Activated naive CD4-positive, alpha-beta T cell (primary cell): ENCODE measurements at places on chromosomes 12 and 14.

GRCh38 chr14:104095426-104096310 lies 10.2 kb downstream of the ASPG start:
- DNase-seq = no peak

- peak; percentile 9 for DNase-seq
Observed at GRCh38 chr12:2944401-2945047, 14.7 kb upstream of the TEAD4 start.

DNA sequence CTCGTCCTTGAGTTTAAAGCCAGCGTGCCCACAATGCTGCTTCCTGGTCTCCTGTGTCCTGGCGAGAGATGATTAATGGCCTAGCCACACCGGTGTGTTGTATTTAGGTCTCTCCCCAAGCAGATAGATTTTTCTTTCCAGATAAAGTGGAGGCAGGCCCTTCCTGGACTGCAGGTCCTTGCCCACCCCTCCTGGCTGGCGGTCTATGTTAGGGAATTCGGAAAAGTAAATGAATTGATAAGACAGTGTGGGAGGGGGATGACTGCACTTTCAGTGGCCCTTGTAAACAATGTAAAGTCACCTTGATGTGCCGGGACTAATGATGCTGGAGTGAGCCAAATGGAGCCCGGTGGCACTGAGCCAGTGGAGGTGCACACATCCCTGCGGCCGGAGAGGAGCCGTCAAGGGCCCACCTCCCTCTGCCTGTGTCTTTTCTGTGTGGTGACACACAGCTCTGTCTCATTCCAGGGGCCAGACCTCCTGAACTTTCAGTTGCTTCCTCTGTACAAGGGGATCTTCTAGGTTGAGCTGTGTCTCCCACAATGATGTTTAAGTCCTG lies 70.6 kb upstream of the ESRRB start:
- no peak for DNase-seq

- no peak for DNase-seq
Observed at GRCh38 chr12:79978692-79979091, 43.8 kb upstream of the PPP1R12A start.

DNA sequence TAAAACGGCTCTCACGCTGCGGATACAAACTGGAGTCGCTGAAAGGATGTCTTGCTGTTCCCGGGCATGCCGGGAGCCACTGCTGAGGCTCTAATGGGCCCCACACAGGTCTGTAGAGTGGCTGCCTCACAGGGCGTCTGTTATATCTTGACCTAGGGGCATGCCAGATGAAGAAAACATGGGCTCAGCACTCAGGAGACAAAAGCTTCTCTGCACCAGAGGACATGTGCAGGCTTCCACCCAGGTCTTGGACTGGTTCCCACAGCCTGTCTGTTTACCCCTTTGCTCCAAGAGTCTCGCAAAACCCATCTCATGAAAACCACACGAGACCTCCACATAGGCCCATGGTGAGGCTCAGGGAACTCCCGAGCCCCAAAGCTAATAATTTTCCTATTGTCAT lies 134.2 kb downstream of the RPS29 start:
- DNase-seq = no peak

DNA sequence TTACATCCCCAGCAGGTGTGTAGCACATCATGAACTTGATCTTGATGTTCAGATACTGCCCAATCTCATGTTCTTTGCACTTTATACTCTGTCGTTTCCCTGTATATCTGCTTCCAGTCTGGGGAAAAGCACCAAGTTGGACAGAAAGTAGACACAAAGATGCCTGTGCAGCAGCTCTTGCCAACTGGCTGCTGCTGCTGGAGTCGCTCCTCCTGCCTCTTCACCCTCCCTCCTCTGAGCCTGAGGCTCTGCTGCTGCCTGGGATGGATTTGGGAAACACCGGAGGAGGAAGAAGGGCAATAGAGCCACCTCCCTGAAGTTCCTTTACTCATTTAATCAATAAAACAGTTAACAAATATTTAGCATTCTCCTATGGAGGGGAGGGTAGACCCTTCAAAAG lies 32.4 kb downstream of the ADCK1 start:
- DNase-seq = no peak

GRCh38 chr14:85852906-85853305 lies 323.0 kb downstream of the FLRT2 start:
- DNase-seq = no peak

DNA sequence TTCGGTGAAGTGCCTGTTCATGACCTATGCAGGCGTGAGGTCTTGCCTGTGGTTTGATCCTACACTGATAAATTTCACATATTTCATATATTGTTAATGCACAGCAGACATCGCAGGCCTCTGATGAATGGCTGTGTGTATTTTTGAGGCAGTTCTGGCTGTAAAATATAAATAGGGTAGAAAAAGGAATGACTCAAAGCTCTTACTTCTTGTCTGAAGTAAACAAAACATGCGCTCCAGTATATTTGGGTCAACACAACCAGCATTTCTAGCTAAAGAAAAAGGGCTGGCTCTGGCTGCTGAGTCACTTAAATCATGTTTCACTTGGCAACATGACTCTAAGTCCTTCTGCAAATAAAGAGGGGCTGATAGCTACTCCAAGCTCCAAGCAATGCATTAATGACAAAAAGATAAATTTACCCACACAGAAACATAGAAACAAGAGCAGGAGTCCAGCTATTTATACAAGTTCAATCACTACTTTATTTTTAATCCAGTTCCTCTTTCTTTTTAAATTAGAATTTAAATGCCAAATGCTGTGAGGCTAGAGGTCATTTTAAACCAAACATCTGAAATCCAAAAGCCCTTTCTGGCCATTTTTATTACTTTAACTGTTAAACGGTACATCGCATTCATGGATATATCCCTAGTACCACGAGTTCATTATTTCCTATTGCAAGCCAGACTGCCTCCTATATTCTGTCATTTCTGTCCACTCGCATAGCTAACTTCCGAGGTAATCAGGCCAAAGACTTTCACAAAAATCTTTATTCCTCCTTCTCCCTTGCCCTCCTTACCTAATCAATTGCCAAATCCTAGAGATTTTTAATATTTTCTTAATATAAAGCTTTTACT lies 54.3 kb upstream of the TMCC3 start:
- no peak for DNase-seq

DNA sequence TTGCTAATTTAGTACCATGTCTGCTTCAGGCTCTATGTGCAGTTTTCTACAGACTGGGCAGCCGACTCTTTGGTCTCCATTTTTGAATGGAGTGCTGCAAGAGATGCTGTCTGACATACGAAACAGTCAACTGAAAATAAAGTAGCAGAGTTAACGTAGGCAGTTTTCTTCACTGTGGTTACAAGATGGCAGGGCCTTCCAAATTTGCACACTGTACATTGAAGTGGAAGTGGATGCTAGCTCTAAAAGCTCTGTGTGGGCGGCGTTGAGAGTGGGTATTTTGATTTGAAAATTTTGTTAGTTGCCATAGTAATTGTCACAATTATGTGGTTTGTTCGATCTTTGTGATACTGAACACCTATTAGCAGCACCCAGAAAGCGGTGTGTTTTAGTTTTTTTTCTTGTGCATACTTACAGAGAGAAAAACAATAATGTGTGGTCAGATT lies 154.9 kb upstream of the ATP2B1 start:
- peak; percentile 17 for DNase-seq

GRCh38 chr12:58880639-58881038 lies 39.7 kb downstream of the LRIG3 start:
- no peak for DNase-seq

DNA sequence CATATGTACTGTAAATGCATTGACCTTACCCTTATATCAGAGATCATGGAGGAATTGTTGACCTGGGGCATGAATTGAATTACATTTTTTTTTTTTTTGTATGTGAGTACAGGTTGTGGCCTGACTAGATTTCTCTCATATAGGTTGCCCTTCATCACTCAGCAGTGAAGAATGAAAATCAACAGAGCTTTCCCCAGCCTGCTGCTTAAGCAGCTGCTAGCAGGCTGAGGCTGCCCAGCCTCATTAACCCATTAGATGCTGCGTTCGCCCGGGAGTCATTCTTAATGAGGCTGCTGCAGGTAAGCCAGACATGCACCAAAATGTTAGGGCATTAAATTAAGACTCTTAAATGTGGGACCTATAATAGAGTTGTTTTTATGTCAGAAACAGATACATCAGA lies 236.0 kb downstream of the ETNK1 start:
- DNase-seq = no peak

DNA sequence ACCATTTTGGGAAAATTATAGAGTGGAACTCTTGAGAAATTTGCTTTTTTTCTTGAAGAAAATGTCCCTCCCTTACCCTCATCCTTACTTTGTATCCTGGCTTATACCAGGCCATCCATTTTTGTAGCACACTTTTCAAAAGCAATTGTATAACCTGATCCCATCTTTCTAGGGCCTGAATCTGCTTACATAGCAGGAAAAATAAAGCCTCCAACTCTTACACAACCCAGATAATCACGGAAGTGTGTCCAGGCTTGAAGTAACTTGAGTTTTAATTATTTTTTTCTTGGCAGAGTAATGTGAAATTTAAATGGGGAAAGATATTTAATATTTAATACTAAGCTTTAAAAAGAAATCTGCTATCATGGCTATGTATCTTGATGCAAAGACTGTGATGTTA lies 23.0 kb downstream of the SERPINA3 start:
- no peak for DNase-seq

DNA sequence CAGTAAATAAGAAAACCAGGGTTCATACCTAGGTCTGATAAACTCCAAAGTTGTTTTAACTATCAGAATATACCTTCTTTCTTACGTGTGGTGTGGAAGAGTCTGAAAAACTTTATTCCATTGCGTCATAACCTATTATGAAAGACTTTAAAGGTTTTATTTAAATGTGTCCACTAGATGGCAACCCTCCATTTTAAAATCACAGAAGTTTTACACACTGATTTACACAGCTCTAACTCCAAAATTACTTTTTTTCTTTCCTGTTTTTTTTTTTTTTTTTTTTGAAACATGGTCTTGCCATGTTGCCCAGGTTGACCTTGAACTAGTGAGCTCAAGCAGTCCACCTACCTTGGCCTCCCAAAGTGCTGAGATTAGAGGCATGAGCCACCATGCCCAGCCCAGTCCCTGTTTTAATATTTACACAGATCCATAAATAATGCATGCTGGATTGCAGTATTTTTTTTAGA lies 17.3 kb upstream of the TMPRSS12 start:
- DNase-seq = no peak

DNA sequence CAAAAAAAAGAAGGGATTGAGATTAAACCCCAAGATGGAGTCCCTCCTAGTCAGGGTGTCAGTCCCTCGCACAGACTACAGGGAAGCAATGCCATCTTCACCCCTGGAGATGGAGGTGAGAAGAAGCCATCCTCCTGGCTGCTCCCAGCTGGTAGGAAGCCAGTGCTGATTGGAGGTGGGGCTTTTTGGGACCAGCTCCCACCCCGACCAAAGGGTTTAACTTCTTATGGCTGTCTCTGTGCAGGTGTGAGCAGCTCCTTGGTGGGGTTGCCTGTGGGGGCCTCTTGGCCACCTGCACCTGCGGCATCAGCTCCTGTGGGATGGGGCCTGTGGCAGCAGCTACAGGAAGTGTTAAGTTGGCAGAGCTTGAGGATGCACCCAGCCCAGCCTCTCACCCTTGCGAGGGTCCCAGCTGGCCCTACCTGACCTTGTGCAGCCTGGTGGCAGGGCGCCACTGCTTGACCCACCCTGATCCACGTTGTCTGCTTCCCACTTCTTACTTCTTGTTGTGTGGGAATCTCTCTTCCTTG lies 3.8 kb upstream of the KRT86 start:
- DNase-seq = no peak

DNA sequence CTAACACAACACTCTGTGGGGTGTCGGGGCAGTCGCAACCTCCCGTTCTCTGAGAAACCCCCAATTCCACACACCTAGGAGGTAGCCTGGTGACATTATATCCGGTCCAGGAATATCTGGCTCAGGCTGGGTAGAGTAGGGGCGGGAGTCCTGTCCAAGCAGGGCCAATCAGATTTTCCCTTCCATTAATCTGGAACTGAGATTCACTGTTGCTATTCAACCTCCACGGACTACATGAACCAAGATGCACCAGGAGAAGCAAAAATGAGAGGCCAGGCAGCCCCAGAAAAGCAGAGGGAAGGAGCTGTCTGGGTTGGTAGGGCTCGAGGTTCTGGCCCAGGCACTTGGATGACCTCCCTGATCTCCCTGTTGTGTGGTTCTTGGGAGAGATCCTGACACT lies 51.0 kb downstream of the NINJ2 start:
- DNase-seq = no peak

- no peak for DNase-seq
Observed at GRCh38 chr14:57390806-57391516, 575 bp downstream of the NAA30 start.

DNA sequence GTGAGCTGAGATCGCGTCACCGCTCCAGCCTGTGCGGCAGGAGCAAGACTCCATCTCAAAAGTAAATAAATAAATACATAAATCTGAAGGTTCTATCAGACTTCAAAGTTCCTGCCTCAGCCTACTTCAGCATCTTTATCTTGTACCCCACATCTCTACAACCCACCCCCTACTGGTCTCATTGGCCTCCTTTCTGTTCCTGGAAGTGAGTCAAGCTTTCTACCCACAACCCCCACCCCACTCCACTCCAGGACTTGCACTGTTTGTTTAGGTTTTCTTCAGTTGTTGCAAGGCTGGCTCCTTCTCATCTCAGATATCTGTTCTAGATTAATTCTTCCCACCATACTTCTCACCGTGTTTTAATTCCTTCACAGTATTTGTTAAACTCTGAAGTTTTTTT lies 714 bp upstream of the PSMC6 start:
- no peak for DNase-seq

- DNase-seq = no peak
Observed at GRCh38 chr14:52918486-52918885, 32.4 kb downstream of the FERMT2 start.

DNA sequence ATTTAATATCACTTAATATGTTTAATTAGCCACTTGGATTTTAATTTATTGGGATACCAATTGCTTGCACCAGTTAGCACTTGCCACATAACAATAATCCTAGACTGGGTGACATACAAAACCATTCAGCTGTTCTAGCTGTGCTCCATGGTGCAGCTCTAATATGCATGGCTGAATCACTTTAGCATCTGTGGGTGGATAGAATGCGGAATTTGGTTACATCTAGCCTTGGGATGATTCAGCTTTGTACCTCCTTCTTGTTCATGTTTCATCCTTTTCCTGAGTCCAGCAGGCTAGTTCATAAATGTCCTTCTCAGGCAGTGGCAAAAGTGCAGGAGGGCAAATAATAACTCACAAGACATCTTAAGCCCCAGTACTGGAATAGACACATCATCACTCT lies 1263.0 kb downstream of the LRFN5 start:
- DNase-seq = no peak

DNA sequence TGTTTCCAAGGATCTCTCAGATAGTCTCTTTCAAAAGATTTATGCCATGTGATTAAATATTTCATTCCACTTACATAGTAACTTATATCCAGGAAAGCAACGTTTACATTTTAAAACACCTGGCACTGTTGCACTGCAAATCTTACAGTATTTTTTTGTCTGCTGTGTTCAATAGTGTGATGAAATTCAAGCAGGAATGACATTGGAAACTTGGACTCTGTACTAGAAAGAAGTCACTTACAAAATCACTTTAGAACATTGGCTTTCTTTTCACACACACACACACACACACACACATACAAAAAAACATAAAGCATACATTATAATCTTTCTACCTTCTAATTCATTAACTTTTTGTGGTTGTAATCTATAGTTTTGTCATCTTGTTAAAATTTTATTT lies 66.2 kb upstream of the USP15 start:
- no peak for DNase-seq

GRCh38 chr12:14892726-14893505 lies 7.3 kb upstream of the MGP start:
- DNase-seq = no peak
